ENCODE measurements at places on chromosomes 2 and 18.

- DNase-seq = no peak
Measured at GRCh38 chr2:172813314-172813888, 77.8 kb downstream of the RAPGEF4 start.

GRCh38 chr2:43636621-43637020 lies 439 bp upstream of the PLEKHH2 start:
- DNase-seq = no peak

DNA sequence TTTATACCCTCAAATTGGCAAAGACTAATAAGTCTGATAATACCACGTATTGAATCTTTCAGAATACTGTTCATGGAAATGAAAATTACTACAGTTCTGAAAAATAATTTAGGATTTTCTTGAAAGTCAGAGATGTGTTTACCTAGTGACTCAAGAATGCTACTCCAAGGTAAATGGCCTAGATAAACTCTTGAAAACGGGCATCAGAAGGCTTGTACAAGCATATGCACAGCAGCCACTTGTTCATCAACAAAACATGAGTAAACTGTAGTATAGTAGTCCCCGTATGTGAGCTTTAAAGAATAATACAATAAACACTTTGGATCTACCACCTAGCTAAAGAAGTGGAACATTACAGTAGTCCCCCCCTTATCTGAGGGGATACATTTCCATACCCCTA lies 157.5 kb downstream of the THADA start:
- DNase-seq = no peak

DNA sequence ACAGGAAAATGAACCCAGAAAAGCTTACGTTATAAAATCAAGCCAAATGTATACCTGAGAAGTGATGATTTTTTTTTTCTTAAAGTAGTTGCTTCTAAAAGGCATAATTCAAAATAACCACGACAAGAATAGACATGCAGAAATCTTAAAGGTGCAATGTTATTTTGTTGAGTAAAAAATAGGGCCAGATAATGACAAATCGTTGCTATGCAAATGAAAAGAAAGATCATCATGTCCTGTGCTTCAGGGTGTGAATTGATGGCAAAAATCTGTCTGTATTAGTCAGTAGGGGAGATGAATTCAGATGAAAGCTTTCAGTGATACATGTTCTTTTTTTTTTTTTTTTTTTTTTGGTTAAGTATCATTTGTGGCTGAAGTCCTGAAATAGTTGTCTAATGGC lies 24.0 kb downstream of the LYPD6B start:
- DNase-seq = no peak
